ENCODE measurements at places on chromosomes 2 and 18.

GRCh38 chr2:228681426-228681825 lies 499.9 kb upstream of the SPHKAP start:
- no peak for DNase-seq

DNA sequence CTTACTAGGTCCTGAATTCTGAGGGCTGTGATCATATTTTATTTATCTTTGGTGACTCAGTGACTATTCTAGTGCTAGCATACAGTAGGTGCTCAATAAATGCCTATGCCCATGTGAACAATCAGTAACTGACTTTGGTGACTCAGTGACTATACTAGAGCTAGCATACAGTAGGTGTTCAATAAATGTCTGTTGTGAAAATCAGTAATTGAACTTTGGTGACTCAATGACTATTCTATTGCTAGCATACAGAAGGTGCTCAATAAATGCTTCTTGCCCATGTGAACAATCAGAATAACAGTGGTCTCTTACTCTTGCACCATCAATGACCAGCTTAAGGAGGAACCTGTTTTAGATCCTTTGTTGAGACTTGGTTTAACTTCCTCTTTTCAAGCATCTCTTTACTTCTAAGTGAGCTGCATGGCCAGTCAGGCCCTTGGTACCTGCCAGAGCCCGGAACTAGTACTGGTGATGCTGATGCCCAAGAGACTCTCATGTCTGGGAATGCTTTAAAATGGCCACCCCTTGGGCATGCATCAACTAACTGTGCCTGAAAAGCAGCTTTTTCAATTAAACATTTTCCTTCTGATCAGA lies 214.9 kb upstream of the SPRED2 start:
- DNase-seq = no peak

GRCh38 chr18:6249170-6249569 lies 165.5 kb downstream of the L3MBTL4 start:
- no peak for DNase-seq

DNA sequence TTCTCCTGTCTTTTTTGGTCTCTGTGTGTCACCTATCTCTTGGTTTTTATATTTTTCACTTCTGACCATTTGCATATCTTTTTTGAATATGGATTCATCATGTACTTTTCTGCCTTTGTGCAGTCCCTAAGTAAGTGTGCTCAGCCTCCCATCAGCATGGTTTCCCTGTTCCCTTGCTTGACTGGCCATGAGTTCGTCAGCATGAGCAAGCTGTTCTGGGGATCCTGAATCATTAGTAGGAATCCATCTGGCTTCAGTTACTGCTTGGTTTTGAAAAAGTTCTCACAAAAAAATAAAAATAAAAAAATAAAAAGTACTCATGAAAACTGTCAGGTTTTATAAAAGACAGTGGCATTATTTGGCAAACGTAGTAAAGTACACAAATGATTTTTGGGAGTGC lies 144.1 kb downstream of the NCOA1 start:
- no peak for DNase-seq

GRCh38 chr2:230870544-230871360 lies 6.0 kb downstream of the ITM2C start:
- DNase-seq = no peak

- DNase-seq = no peak
These were observed 82.2 kb upstream of the ITGA4 start for GRCh38 chr2:181374781-181375675.

GRCh38 chr2:233288663-233289062 lies 19.0 kb upstream of the SAG start:
- DNase-seq = no peak

DNA sequence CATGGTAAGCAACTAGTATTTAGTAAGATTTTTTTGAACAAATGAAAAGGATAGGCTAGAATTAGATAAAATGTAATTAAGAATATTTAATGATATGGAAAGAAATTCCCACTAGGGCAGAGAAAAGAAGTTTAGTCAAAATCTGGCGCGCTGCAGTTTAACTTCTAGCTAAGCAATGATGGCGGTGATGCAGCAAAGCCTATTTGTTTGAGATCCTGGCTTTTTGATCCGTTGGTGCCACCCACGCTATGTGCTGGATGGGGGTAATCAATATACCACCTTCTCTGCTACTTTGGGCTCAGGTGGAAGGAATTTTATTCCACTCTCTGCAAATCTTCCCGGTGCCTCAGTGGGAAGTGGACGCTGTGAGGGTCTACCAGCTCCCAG lies 421 bp upstream of the FAM171B start:
- DNase-seq = no peak

- peak; percentile 59 for DNase-seq
These were observed at the start of gene CDCA7 for GRCh38 chr2:173354582-173355131. Gene CDCA7 (plus strand): TSS chr2:173354872. CDS start chr2:173354964, 92 bp downstream.

GRCh38 chr18:55252053-55252675 lies 292.9 kb upstream of the CCDC68 start:
- no peak for DNase-seq

DNA sequence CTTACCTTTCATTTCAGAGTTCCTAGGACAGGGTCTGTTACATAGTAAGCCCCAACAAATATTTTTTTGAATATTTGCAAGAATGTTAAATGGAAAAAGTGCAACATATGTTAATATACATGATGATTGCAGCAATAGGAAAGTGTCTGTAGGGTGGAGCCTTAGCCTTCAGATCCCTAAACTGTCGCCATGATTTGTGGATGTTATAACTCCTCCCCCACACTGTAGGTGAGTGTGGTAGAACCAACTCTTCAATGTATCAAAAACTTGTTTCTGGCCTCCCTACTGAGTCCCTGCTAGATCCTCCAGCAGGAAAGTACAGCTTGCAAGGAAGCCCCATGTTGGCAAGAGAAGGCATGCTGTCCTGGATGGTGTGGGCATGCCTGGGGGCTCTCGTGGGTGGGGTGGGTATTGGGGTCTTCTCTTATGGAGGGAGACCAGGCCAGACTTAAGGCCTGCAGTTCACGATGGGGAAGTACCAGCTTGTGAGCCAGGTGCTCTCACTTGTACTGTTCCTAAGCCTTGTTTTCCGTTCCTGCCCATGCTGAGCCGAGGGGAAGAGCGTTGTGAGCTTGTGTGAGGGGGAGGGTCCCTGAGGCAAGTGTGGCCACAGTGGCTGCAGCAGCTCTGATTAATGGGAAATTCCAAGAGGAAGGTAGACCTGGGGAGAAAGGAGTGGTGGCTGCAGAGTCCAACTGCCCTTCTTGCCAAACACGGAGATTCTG lies 11.4 kb downstream of the FHOD3 start:
- no peak for DNase-seq

- no peak for DNase-seq
These were observed 148.4 kb upstream of the CAVIN2 start for GRCh38 chr2:191995285-191995684.

GRCh38 chr2:234313558-234313957 lies 183.3 kb downstream of the ARL4C start:
- no peak for DNase-seq

DNA sequence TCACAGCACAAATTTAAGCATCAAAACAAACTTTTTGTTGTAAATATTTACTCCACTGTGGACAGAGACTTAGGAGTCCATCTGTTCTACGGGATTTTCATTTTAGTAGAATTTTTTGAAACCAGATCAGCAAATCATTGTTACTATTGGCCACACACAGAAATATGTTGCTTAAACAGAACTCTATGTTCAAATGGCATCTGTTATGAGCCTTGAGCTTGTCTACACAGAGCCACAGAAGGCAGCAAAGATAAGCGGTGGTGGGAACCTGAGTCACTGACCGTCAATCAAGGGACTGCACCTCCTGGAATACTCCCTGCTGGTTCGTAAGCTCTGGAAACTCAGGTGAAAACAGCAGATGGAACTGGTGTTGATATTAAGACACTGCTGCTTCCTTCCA lies 156.8 kb downstream of the TMEM200C start:
- DNase-seq = no peak

DNA sequence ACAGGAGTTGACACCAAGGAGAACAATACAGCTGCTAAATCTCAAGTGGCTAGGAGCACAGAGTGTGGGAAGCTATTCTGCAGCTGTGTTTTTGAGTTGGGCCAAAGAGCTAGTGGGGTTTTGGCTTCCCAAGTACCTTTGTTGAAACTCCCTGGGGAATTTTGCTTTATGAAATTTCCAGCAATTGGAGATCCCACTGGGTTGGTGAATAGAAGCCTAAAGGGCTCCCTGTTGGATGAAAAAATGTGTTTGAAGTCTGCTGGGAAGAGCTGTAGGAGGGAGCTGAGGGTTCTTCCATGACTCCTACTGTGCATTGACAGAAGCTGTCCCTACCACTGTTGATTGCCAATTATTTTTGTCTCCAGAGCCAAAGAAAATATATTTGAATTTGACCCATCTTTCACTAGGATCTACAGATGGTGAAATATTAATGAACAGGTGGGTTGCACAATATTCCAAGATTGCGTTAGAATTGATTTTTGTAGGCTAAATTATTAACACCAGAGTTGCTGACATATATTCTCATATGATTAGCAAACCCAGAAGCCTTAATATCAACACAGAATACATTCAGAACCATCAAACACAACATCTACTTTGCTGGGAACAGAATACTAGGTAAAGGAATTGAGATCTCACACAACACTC lies 95.4 kb upstream of the CYP1B1 start:
- DNase-seq = no peak

DNA sequence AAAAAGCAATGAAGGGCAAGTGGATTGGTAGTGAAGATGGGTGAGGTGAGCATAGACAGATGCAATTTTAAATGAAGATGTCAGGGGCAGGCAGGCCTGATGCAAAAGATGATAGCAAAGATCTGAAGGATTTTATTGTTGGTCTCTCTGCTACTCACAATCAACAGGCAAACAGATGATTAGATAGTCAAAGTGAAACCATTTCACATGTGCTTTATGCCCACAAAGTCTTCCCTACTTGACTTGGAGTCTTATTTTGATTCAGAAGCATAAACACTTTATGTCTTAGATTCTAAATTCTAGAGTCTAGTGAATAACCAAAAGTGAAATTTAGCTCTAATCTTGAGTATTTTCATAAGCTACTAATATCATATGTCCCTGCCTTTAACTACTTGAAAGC lies 153.8 kb upstream of the HNRNPA3 start:
- DNase-seq = no peak

- no peak for DNase-seq
These were observed 20.6 kb upstream of the UBE2E3 start for GRCh38 chr2:180959787-180960186.

DNA sequence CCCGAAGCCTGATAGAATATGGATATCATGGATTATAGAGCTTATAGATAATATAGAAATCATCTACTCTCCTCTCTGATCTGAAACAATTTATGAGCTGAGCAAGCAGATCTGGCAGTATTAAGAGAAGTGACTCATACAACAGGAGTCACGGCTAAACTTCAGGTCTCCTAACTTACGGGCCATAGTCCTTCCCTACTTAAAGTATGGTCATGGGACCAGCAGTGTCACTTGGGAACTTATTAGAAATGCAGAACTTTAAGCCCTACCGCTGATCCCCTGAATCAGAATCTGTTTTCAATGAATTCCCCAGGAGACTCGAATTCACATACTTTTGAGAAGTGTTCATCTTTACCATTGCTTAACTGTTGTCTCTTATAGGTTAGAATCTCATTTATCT lies 195.7 kb upstream of the FANCL start:
- no peak for DNase-seq

GRCh38 chr2:10042301-10043161 lies 819 bp upstream of the KLF11 start:
- peak; percentile 18 for DNase-seq

- no peak for DNase-seq
These were observed 13.3 kb upstream of the PXDN start for GRCh38 chr2:1757567-1757966.

GRCh38 chr2:204260901-204261300 lies 284.4 kb upstream of the PARD3B start:
- no peak for DNase-seq

- DNase-seq = no peak
These were observed 16.3 kb upstream of the SLC1A4 start for GRCh38 chr2:64972876-64973275.

DNA sequence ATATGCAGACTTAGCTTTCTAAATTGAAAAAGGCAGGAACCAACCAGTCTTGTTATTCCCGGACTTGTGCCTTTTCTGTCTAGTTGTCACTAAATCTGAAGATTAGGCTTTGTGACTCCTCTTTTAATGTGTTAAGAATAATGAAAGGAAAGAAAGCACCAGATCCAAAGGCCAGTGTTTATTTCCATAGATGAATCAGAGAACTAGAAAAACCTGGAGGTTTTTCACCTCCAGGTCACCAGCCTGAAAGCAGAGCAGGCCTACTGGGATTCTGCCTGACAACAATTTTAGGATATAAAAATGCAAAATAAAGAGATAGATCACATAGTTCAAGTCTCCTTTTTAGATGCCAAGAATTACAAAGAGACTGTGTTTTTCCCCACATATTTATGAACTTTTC lies 160.4 kb downstream of the GULP1 start:
- no peak for DNase-seq

DNA sequence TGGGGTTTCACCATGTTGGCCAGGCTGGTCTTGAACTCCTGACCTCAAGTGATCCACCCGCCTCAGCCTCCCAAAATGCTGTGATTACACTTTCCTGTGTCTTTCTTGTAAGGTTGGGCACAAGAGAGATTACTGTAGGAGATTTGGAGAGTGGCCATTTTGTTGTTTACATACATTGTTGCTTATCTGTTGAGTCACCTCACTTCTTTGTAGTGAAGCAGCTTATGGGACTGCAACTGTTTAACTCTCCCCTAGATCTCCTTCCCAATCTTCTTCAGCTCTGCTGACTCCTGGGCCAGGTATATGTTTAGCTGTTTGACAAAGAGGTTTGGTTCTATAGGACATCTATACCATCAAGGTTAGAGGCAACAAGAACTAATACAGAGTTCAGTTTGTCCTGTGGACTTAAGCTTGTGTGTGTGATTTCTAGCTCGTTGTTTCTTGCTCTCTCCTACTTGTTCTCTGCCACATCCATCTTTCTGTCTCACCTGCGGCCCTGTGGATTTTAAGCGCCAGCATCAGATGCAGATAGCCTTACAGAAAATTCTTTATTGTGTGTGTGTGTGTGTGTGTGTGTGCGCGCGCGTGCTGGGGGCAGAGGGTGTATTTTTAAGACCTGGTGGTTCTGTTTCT lies 95.4 kb downstream of the HAUS1 start:
- no peak for DNase-seq

- no peak for DNase-seq
These were observed 7.4 kb downstream of the EPAS1 start for GRCh38 chr2:46304635-46305034.

GRCh38 chr2:129734343-129735034 lies 245.0 kb upstream of the RAB6C start:
- DNase-seq = no peak

GRCh38 chr2:109284826-109285225 lies 155.8 kb downstream of the SH3RF3 start:
- DNase-seq = no peak

DNA sequence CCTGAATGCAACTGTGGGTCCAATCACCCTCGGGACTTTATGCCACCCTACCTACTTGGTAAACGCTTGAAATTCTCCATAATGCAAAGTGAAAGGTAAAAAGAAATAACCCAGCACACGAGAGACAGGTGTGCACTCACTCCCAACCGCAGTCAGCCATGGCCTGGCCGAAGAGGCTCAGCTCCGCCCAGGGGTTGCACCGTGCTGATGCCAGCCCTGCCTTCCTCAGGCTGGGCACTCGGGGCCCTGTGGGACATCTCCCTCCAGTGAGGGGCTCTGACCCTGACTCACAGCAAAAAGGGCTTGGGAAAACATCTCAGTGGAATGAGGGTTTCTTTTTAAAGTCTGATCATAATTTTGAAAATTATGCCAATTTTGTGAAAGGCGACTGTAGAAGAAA lies 13.3 kb downstream of the SLC66A2 start:
- no peak for DNase-seq

- DNase-seq = no peak
These were observed 117.7 kb downstream of the FHOD3 start for GRCh38 chr18:36415171-36415570.

Data from stimulated activated CD4-positive, alpha-beta T cell treated with anti-CD3 and anti-CD28 coated beads, Interleukin-12 subunit alpha, Interleukin-12 subunit beta, amount 100 ng/mL, for 4 hours (primary cell).